EL (cell line): ENCODE measurements at places on chromosomes 1 and 21.
A peak's percentile ranks its signal among the peaks of the same experiment; 100 is the strongest.

DNA sequence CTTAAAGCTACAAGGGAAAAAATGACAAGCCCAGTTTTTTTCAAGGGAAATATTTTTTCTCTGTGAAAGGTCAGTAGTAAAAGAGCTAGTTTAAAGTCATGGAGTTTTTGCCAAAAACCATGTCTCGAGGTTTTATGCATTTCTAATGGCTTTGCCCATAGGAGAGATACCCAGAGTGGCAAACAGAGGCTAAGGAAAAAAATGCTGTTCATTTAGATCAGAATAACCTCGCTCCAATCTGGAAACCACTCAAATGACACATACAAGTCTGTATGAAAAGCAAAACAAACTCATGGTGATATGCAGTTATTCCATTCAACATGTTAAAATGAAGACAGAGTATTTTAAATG lies 36.9 kb upstream of the EDEM3 start:
- peak; percentile 29 for DNase-seq

DNA sequence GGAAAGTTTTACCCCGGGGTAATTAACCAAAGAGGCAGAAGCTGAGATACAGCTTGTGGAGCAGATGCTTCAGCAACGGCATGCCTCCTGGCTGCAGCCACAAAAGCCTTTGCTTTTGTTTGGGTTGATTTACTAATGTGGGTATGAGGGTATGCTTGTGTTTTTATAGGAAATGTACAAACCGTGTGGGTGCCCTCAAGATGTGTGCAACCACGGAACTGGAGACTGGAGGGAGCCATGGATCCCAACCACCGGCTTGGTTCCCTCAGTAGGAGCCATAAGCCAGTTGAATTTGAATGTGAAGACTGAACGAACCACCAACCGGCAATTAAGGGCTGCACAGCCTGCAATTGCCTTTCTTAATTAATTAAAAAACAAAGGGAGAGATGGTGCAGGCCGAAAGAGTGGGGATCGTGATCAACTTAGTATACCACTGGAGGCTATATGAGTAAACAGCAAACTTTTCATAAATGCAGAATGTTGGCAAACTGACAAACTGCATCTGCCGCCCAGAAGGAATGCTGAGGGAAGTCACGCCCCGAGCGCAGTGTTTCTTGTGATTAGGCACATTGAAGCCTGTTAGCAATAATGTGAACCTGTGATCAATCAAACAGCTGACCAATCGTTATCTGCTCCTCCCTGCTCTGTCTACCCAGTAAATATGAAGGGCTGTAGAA lies 104.1 kb downstream of the DISP1 start:
- peak; percentile 59 for DNase-seq

GRCh38 chr1:169873582-169874199 lies 20.0 kb downstream of the SCYL3 start:
- DNase-seq, result peak; percentile 29

DNA sequence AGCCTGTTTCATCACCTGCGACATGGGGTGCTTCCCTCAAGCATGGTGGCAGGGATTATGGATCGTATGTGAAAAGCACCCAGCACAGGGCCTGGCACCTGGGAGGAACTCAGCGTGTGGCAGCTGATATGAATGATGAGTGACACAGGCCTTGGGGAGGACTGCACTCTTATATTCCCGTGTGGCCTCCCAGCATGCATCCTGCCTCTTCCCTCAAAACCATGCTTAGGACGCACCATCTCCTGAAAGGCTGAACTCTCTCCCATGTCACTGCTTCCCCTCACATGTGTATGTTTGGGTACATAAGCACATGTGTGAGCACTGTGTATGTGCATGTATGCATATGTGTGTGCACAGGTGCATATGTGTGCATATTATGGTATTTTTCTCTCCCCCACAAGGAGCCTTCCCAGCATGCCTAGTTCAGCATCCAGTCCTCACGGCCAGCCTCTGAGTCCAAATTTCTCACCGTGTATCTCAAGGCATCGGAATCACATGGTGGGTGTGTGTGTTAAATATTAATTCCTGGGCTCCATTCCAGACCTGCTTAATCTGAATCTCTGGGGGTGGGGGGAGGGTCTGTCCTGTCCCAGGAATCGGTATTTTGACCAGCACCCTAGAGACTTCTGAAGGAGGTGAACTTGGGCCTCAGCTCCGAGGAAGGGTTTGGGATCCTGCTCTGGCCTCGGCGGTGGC lies 12.8 kb downstream of the MYOM3 start:
- no peak for DNase-seq
